A673 (cell line): ENCODE measurements at places on chromosomes 1 and 21. TPM values are rescaled to one million over a fixed set of nuclear protein-coding genes. Genes with fewer than 3 reads are reported as not detected.

MLLT11 gene
- total RNA-seq = 91.9 and 108 TPM in 2 replicates

VWA5B1 gene
- not detected in 2 replicates for total RNA-seq

GNG12 gene
- 48.1 and 54.8 TPM in 2 replicates for total RNA-seq

RAB3B gene
- 25.5 and 27.2 TPM in 2 replicates for total RNA-seq

PLD5 gene
- total RNA-seq = 6.9 and 9.2 TPM in 2 replicates

COL11A1 gene
- total RNA-seq = 0.31 and 0.37 TPM in 2 replicates

C1orf232 gene
- not detected in 2 replicates for total RNA-seq

ATP1A1 gene
- total RNA-seq = 1,293 and 1,420 TPM in 2 replicates

SLC35D1 gene
- 7.1 and 7.9 TPM in 2 replicates for total RNA-seq

KRTAP25-1 gene
- not detected in 2 replicates for total RNA-seq

LIN28A gene
- total RNA-seq = 0.15 and 0.39 TPM in 2 replicates

PLPPR5 gene
- not detected in 2 replicates for total RNA-seq

PKLR gene
- total RNA-seq = not detected in 2 replicates

AMY1A gene
- total RNA-seq = not detected in 2 replicates

UTP11 gene
- 109 and 113 TPM in 2 replicates for total RNA-seq

FABP3 gene
- 0.66 TPM in 1 of 2 replicates, not detected in the other for total RNA-seq

MPL gene
- not detected in 2 replicates for total RNA-seq

TAF12 gene
- total RNA-seq = 17.9 and 22.6 TPM in 2 replicates

GRIK3 gene
- 0.17 TPM in 1 of 2 replicates, not detected in the other for total RNA-seq

KCNA2 gene
- 34.2 and 46.6 TPM in 2 replicates for total RNA-seq

DENND2D gene
- not detected in 2 replicates for total RNA-seq

LAMC2 gene
- total RNA-seq = 0.11 and 0.26 TPM in 2 replicates

SMIM11 gene
- 1.3 and 7.7 TPM in 2 replicates for total RNA-seq

C2CD4D gene
- total RNA-seq = not detected in 2 replicates

CYP4Z1 gene
- total RNA-seq = not detected in 2 replicates

C4BPA gene
- total RNA-seq = not detected in 2 replicates

GPX7 gene
- 25.2 and 30.8 TPM in 2 replicates for total RNA-seq

CELA3B gene
- not detected in 2 replicates for total RNA-seq

LMOD1 gene
- 0.20 TPM in 1 of 2 replicates, not detected in the other for total RNA-seq

AADACL3 gene
- total RNA-seq = not detected in 2 replicates

NPPB gene
- total RNA-seq = not detected in 2 replicates

KRTAP13-2 gene
- not detected in 2 replicates for total RNA-seq

SYCP1 gene
- 0.41 TPM in 1 of 2 replicates, not detected in the other for total RNA-seq

SLC30A1 gene
- 5.1 and 12.2 TPM in 2 replicates for total RNA-seq

RALGPS2 gene
- total RNA-seq = 12.5 and 12.7 TPM in 2 replicates

IVL gene
- not detected in 2 replicates for total RNA-seq

TRIM58 gene
- not detected in 2 replicates for total RNA-seq

SELL gene
- total RNA-seq = not detected in 2 replicates

SPATA46 gene
- not detected in 2 replicates for total RNA-seq

ZNF695 gene
- total RNA-seq = 14.1 and 15.9 TPM in 2 replicates

FCRL5 gene
- total RNA-seq = not detected in 2 replicates

GPR25 gene
- not detected in 2 replicates for total RNA-seq
